H9 (cell line): ENCODE measurements at places on chromosomes 6 and 20. TPM values are rescaled to one million over a fixed set of nuclear protein-coding genes. Genes with fewer than 3 reads are reported as not detected.

DNA sequence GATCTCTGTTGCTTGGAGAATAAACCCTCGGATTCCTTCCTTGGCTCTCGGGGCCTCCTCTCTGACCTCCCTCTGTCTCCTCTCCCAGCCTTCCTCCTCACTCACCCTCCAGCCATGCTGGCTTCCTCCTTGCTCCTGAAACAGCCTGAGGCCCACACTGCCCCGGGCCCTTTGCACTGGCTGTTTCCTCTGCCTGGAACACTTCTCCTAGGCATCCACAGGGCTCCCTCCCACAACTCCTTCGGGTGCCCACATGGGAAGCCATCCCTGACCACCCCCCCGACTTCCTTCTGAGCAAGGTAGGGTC, 87.7 kb downstream of the CEBPB start:
- H3K36me3 ChIP-seq, result no peaks in the 10 kb centered on the region
- DNase-seq, result no peak
- no peaks in the 10 kb centered on the region for H3K27me3 ChIP-seq
- H3K4me1 ChIP-seq, result no peaks in the 10 kb centered on the region
- no peak overlapping the region for H3K27ac ChIP-seq

- no peak overlapping the region for H3K27ac ChIP-seq
- no peaks in the 10 kb centered on the region for H3K27me3 ChIP-seq
- H3K36me3 ChIP-seq, result no peaks in the 10 kb centered on the region
- no peaks in the 10 kb centered on the region; the same call in 1 of the 2 replicates for H3K4me1 ChIP-seq
- DNase-seq, result no peak
Measured at GRCh38 chr6:20687494-20687893, 153.2 kb downstream of the CDKAL1 start.

- no peak overlapping the region for H3K27ac ChIP-seq
- H3K4me1 ChIP-seq, result 0 out of 2 replicates have a peak, but pooled peaks cover 2% of the 10 kb centered on the region
- H3K4me3 ChIP-seq, result no peak overlapping the region
- no peaks in the 10 kb centered on the region; the same call in 1 of the 2 replicates for H3K36me3 ChIP-seq
- DNase-seq, result no peak
- no peaks in the 10 kb centered on the region for H3K27me3 ChIP-seq
Measured at GRCh38 chr20:57076951-57077350, 189.5 kb downstream of the BMP7 start.

- H3K36me3 ChIP-seq, result no peaks in the 10 kb centered on the region
- no peak overlapping the region for H3K27ac ChIP-seq
- peak; percentile 39 for DNase-seq
- H3K4me1 ChIP-seq, result no peaks in the 10 kb centered on the region
- H3K4me3 ChIP-seq, result peak overlapping the region; percentile 86; the same call in 2 of the 3 replicates
Measured at GRCh38 chr20:34705397-34706301, 1.5 kb downstream of the TP53INP2 start.

DNA sequence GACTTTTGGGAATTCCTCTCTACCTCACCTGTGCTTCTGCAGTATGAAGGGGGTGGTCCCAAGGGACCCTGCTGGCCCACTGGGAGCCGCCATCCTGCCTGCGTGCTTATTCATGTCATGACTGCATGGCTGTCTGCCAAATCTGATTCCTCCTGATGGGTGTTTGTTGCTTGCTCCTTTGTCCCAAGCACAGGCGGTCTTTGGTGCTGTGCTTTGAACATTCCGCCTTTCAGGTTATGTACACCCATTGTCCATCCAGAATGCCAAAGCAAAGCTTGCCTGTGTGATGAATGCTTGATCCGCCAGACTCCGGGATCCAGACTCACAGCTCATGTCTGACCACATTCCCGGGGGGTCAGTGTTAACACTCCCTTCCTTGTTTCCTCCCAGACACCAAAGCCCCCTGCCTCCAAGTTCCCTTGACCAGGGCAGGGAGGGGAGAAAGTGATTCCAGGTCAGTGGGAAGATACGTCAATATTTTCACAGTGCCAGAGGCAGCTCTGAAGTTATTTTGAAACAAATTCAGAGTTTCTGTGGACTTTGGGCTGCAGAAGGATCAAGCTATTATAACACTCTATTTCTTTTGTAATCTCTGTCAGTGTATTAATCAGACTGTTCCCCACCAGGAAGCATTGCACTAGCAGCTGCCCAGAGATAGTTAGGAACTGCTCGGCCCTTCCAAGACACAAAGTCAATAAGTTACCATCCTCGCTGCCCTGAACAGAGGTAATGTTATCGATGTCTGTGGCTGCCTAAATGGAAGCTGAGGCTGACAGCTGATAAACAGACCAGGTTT, 9.5 kb downstream of the DAAM2 start:
- no peaks in the 10 kb centered on the region for H3K36me3 ChIP-seq
- H3K4me3 ChIP-seq, result no peak overlapping the region

GRCh38 chr6:74579794-74580193, 626.1 kb downstream of the COL12A1 start:
- no peaks in the 10 kb centered on the region for H3K36me3 ChIP-seq
- no peaks in the 10 kb centered on the region for H3K4me1 ChIP-seq
- H3K4me3 ChIP-seq, result no peak overlapping the region

- no peaks in the 10 kb centered on the region for H3K36me3 ChIP-seq
- no peak for DNase-seq
- H3K4me1 ChIP-seq, result no peaks in the 10 kb centered on the region
- H3K27ac ChIP-seq, result no peak overlapping the region
Measured at GRCh38 chr6:107272246-107272645, 156.9 kb upstream of the BEND3 start.

GRCh38 chr6:169776379-169776778, 25.0 kb downstream of the ERMARD start:
- no peak overlapping the region for H3K4me3 ChIP-seq
- DNase-seq, result no peak
- no peak overlapping the region for H3K27ac ChIP-seq

DNA sequence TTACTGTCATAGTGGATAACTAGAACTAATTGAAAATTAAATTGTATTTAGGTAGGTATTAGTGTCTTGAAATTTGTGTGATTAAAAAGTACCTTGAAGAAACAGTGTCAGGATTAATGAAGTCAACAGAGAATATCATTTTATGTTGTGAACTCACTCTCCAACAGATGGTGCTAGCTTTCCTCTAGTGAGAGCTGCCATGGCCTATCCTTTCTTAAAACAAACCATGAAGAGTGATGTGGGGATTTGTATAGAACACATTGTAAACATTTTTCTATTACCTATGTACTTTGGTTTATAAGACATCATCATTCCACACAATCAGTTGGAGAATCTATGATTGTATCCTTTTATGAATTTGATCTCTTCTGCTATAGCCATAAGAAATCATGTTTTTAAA, 4.8 kb upstream of the SRSF12 start:
- no peaks in the 10 kb centered on the region; the same call in 2 of the 3 replicates for H3K36me3 ChIP-seq
- H3K4me3 ChIP-seq, result no peak overlapping the region
- no peaks in the 10 kb centered on the region for H3K4me1 ChIP-seq
- H3K27ac ChIP-seq, result no peak overlapping the region
- H3K27me3 ChIP-seq, result peaks cover 9% of the 10 kb centered on the region

DNA sequence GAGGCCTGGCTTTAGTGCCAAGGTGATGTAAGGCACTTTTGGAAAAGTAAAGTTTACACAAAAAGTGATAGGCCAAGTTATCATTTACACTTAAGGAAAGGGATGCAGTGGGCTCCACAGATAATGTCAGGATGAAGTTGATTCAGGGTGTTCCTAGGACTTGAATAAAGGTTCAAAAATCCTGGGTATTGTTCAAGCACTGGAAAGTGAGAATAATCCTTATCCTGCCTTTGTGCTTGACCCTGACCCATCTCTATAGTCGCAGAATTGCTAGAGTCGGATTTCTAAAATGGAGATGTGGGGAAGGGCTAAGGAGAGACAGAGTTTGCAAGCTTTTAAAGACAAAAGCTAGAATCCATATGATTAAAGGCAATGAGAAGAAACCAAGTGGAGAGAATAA, 115.6 kb downstream of the TIAM2 start:
- DNase-seq, result no peak
- H3K36me3 ChIP-seq, result no peaks in the 10 kb centered on the region
- H3K4me3 ChIP-seq, result no peak overlapping the region
- no peaks in the 10 kb centered on the region for H3K27me3 ChIP-seq

- H3K27ac ChIP-seq, result no peak overlapping the region
- H3K27me3 ChIP-seq, result peaks cover 26% of the 10 kb centered on the region
- H3K36me3 ChIP-seq, result no peaks in the 10 kb centered on the region
- DNase-seq, result no peak
Measured at GRCh38 chr6:13011612-13012146, 295.1 kb downstream of the PHACTR1 start.

DNA sequence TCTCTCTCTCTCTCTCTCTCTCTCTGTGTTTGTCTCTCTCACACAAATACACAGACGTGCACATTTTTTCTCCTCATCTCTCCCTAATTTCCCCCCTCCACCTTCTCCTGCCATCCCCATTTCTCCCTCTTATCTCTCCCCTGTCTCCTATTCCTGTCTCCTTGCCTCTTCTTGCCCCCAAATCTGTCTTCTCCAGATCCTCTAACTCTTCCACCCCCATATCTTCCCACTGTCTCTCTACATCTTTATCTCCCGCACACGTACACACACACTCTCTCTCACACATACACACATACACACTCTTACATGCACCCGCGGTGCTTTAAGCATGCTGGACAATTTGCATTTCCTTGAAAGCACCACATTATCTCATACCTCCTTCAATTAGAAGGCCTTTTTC, 15.9 kb downstream of the KIZ start:
- no peak overlapping the region for H3K27ac ChIP-seq
- no peak overlapping the region for H3K4me3 ChIP-seq

DNA sequence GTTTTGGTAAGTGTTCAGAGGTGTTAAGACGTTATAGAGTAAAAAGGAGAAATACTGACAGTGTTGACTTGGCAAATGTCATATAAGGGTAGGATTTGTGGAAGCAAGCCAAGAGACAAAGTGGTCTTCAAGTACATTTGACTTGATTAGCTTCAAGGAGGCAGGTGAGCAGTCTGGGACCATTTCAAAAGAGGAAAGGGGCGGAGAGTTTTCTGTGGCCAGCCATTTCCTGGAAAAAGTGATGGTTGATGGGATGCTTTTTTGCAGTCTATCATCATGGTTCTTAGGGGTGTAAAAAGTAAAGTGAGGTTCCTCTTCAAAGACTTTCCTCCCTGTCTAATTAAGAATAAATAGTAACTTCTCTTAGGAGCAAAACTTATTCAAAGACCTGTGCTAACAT, 28.7 kb downstream of the FKBP1A start:
- peaks cover 22% of the 10 kb centered on the region; the same call in 2 of the 3 replicates for H3K36me3 ChIP-seq
- no peaks in the 10 kb centered on the region for H3K27me3 ChIP-seq
- H3K4me1 ChIP-seq, result no peaks in the 10 kb centered on the region
- DNase-seq, result no peak
- H3K4me3 ChIP-seq, result no peak overlapping the region

DNA sequence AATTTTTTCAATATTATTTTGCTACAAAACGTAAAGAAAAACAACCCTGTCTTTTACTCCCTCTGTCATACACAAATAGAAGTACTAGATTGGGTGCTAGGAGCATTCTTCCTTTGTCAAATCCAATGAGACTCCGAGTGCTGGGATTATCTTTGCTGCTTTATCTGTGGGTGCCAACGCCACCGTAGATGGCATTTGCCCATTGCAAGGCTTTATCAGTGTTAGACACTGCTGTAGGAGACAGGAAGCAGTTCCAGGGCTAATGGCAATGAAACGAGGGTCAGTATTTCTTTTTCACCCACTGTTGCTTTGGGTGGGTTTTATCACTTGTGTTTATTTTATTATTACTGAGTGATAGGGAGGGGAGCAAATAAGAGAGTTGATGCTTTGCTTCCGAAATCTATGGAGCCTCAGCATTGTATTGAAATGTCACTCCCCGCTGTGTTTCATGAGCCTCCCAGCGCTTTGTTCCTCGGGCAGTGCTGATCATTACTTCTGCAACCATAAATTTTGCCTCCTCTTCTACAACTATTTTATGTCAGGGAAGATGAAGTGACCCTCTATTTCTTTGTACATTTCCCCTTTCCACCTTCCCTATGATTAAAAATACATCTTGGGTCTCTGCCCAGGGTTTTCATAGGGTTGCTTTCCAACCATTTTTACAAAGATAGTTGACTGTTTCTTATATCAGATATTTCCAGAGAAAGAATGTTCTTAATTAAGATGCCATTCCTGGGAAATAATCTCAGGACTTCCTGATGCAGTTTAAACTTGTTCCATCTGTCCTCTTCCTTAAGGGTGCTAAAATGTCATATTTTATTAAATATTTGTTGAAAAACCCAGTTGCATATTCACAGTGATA, 86.7 kb upstream of the LAMP5 start:
- H3K27ac ChIP-seq, result no peak overlapping the region
- no peak for DNase-seq
- no peaks in the 10 kb centered on the region for H3K27me3 ChIP-seq
- H3K36me3 ChIP-seq, result 0 out of 2 replicates have a peak, but pooled peaks cover 4% of the 10 kb centered on the region

- H3K4me3 ChIP-seq, result no peak overlapping the region; the same call in 2 of the 3 replicates
- no peak overlapping the region for H3K27ac ChIP-seq
- H3K4me1 ChIP-seq, result peaks cover 15% of the 10 kb centered on the region; the same call in 1 of the 2 replicates
- H3K27me3 ChIP-seq, result no peaks in the 10 kb centered on the region
- no peaks in the 10 kb centered on the region for H3K36me3 ChIP-seq
Measured at GRCh38 chr20:32753731-32754130, 8.5 kb upstream of the DNMT3B start.

- H3K27ac ChIP-seq, result no peak overlapping the region
- DNase-seq, result no peak
- peaks cover 3% of the 10 kb centered on the region; the same call in 2 of the 3 replicates for H3K36me3 ChIP-seq
- no peaks in the 10 kb centered on the region for H3K27me3 ChIP-seq
- no peak overlapping the region for H3K4me3 ChIP-seq
Measured at GRCh38 chr6:5684320-5685053, 322.2 kb downstream of the NRN1 start.

DNA sequence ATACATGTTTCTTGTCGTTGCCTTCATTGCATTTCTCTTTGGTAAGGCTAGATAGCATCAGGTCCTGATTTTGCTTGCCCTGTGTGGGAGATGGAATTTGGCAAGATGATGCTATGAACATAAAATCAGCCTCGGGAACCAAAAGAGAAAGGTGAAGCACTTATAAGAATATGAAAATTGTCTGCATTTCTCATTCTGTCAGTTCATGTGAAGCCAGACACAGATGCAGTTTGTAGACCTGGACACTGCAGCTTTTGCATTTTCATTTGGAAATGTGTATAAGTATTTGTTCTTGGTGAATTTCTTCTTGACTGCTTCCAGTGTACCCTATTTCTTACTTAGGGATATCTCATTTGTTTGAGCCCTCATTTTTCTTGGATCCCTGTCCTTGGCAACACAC, 1.3 kb downstream of the YWHAB start:
- H3K4me1 ChIP-seq, result no peaks in the 10 kb centered on the region
- no peak for DNase-seq
- H3K4me3 ChIP-seq, result peak overlapping the region; percentile 98
- no peaks in the 10 kb centered on the region; the same call in 2 of the 3 replicates for H3K36me3 ChIP-seq

Gene TAGAP
- not detected in 2 replicates for total RNA-seq

Gene GSTA1
- not detected in 2 replicates for total RNA-seq

Gene BPIFA1
- total RNA-seq, result not detected in 2 replicates

Gene SYCP2
- total RNA-seq, result 0.70 and 0.94 TPM in 2 replicates
